ENCODE measurements at places on chromosomes 2 and 18.

DNA sequence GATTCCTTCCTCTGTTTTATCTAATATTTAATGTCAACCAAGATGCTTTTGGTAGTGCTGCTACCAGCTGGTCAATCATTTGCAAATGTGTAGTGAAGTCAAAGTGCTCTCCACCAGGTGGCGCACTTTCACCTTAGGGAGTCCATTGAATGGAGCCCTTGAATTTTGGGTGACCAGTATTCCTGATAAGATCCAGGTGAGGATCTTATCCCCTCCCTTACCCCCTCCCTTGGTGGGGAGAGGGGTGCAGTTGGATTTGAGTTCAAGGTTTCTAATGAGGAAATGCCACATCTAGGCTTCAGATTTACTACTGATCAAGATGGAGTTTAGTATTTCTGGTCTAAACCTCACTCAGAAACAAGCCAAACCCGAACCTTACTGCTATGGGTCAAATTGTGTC lies 12.0 kb upstream of the E2F6 start:
- peak; percentile 70 for DNase-seq

- no peak for DNase-seq
These were observed 25.1 kb downstream of the BAZ2B start for GRCh38 chr2:159591221-159591620.

GRCh38 chr2:74001781-74002504 lies 17.2 kb downstream of the TET3 start:
- DNase-seq: no peak

GRCh38 chr2:108905176-108905575 lies 83.8 kb downstream of the EDAR start:
- no peak for DNase-seq

DNA sequence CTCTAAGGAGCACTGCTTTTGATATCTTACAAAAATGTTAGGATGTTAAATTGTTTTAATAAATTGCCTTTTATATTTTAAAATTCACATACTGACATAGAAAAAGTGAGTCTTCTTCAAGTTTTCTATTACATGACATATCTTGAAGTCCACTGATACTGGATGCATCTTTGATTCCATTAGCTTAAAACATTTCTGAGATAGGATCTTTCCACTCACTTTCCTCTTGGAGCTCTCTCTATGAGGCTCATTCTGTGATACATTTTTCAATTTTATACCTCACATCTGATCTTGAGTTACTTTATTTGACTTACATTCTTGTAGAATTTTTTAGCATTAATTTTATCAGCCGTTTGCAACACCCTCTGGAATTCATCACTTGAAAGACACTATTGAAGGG lies 86.8 kb upstream of the NOL4 start:
- no peak for DNase-seq

DNA sequence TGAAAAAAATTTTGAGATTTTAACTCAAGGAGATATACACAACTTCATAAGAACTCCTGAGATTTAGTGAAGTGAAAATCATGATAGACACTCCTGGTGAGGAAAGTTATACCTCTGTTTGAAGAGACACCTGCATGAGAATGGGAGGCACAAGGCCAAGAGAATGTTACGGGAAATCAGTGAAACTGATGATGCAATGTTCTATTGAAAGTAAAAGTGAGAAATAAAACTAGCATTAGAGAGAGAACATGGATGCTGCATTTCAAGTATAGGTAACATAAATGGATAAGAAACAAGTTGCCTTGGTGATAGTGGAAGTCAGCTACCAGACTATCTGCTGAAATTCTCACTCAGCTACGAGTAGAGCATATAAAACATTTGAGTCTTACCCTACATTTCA lies 562.1 kb upstream of the FANCL start:
- no peak for DNase-seq

GRCh38 chr18:13640266-13640860 lies 86.0 kb downstream of the FAM210A start:
- no peak for DNase-seq

DNA sequence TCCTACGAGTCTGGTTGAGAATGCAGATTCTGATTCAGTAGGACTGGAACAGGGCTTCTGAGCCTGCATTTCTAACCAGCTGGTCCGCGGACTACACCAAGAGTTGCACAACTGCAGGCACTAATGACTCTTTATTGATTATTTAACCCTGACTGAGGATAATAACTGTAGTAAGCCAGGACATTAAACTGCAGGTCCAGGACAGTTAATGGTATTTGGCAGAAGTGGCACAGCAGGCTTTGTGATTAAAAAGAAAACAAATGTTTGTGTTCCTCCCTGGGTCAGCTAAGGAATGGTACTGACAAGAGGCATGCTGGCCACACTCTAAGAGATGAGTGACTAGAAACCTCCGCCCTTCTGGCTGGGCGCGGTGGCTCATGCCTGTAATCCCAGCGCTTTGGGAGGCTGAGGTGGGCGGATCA lies 59.4 kb downstream of the ALPK2 start:
- no peak for DNase-seq

DNA sequence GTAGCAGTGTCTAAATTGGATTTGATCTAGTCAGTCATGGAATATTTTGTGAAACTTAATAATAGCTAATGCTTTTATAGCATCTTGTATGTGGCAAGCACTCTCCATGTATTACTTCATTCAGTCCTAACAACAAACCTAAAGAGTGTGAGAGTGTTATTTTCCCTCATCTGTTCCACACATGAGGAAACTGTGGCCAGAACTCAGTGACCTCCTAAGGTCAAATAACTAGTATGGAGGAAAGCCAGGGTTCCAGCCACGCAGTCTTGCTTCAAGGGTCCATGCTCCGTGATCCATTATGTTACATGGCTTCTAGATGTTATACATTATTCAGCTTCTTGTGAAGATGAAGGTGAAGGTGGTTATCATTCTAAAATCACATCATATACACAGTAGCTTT lies 45.5 kb downstream of the TWSG1 start:
- no peak for DNase-seq

Measured in AG08396 (cell line).